Lung (tissue), 17 donors: ENCODE measurements at places on chromosomes 11 and 22.

DNA sequence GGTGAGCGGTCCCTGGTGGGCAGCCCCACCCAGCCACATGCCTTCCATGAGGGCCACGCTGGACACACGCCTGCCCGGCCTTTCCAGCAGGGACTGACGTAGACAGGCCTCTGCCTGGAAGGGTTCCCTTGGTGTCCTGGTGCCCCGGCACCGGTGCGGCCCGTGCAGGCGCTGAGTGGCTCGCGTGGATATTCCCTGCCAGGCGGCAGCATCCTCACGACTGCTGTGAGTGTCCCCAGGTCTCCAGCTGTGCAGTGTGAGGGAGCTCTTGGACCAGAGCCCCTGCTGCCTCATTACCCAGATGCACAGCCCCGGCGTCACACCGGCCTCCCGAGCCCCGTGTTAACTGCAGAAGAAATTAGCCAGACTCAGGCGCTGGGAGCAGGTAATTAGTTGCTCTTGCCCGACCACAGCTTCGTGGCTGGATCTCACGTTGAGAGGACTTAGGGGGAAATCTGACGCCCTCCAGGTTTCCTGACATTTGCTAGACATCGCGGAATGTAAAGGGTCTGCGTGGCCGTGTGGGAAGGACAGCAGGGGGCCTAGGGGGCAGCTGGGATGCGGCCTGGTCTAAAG is 1196.3 kb downstream of the BRD1 start:
- no peak for DNase-seq

GRCh38 chr22:17997456-17997855 is 26.9 kb downstream of the MICAL3 start:
- DNase-seq, result no peak

DNA sequence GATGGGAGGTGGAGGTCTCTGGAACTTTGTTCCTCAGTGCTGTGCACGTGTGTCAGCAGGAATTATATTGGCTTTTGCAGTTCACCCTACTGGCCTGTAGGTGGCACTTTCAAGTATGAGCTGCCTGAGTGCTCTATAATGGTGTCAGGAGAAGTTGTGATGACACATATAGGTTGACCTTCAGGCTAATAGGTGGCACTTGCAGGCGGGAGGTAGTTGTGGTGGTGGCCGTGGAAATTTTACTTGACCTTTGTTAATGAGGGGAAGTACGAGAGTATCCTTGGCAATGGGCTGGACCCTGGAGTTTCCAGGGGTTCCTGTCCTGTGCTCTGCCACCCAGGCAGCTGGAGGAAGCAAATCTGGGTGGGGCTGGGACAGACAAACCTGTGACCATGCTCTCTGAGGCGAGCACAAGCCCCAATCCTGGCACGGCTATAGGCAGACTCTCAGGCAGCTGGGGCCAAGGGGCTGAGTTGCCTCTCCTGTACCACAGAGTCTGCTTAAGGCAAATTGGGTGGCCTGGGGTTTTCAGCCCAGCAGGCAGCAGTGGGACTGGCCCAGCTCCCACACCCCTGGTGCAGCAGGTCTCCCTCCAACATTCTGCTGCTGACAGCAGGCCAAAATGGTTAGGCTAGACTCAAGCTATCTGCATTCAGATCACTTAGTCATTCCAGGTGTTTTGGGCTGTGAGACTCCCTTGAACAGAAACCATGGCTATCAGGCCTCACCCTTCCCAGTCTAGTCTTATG is 147.5 kb upstream of the CTSC start:
- no peak for DNase-seq

DNA sequence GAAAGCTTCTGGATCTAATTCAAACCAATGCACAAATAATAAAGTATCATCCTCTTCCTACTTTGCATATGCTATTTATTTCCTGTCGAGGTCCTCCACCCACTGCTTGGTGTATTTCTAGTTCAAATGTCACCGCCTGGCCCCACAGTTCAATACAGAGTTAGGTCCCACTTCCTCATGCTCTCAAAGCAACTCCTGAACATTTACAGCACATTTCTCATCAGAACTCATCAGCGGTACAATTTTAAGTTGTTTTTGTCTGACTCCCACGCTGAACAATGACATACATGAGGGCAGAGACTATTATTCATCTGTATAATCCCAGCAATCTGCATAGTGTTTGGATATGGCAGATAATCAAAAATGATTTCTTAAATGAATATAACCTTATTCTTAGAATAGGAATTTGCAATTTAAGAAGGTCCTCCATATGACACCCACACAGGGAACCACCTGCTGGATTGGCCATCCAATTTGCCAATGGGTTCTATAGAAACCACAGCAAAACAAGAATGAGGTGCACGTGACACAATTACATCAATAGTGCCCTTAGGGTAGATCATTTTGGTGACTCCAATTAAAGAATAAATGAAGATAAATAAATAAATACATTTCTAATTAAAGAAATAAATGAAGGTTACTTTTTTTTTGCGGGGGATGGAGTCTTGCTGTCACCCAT is 54.2 kb downstream of the SLC25A17 start:
- no peak for DNase-seq

- no peak for DNase-seq
Measured at GRCh38 chr22:47848184-47848920, 1085.9 kb downstream of the TBC1D22A start.

DNA sequence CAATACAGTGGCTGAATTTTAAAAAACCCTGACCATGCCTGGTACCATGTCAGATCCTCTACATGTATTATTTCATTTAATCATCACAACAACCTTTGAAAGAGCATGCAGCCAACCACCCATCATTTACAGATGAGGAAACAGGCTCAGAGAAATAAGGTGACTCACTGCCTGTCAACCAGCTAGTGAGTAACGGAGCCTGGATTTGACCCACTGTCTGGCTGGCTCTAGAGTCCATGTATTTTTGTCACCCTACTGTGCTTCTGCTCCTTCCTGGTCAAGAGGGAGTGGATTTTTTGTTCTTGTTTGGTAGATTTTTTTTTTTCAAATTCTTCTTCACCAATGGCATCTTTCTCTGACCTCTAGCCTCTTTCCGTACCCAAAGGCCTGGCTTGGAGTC is 77.4 kb downstream of the CWC15 start:
- DNase-seq, result no peak

DNA sequence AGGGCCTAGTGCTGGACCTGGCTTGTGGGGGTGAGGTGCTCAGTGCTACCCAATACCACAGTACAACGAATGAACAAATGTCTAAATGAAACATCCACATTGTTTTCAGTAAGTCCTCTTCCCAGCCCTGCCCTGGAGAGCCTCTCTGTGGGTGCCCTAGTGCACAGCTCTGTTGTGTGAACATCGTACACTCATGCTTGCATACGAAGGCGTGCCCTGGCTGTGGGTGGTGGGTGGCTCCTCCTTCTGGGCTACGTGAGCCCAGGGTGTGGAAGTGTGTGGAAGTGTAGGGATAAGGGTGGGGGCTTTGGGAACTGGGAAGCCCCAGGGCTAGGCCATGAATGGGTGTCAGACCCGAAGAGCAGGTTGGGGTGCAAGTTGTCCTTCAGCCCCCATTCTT is 592 bp upstream of the NLRX1 start:
- DNase-seq, result no peak

GRCh38 chr11:114440971-114441763 is 1.9 kb downstream of the REXO2 start:
- no peak for DNase-seq

GRCh38 chr11:2535673-2536439 is 91.0 kb downstream of the KCNQ1 start:
- no peak for DNase-seq

GRCh38 chr11:203945-204586 is 3.1 kb downstream of the BET1L start:
- no peak for DNase-seq

GRCh38 chr11:87295237-87295636 is 257.5 kb downstream of the TMEM135 start:
- DNase-seq, result no peak

GRCh38 chr22:41927813-41928212 is 1.2 kb upstream of the TNFRSF13C start:
- DNase-seq, result no peak

- DNase-seq, result no peak
Measured at GRCh38 chr11:44963136-44963535, 12.5 kb upstream of the TP53I11 start.

GRCh38 chr22:28920757-28921584 is 37.6 kb downstream of the ZNRF3 start:
- DNase-seq, result no peak

DNA sequence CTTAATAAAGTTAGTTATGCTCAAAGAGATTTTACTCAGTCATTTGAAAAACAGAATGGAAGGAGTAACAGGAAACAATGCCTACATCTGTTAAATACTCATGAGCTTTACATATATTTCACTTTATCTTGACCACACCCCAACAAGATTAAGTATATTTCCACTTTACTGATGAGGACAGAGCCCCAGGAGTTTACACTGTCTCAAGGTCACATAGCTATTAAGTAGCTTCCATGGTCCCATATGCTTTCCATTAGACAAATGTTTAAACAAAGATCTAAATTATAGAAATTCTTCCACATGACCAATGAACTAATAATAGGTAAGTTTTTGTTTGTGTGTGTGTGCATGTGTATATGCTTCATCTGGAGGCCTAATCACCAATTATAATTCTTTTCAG is 30.2 kb downstream of the MRTFA start:
- DNase-seq, result no peak

GRCh38 chr11:85541683-85542082 is 85.5 kb downstream of the DLG2 start:
- DNase-seq, result no peak

- DNase-seq, result no peak
Measured at GRCh38 chr11:113248702-113249490, 65.5 kb upstream of the TTC12 start.

DNA sequence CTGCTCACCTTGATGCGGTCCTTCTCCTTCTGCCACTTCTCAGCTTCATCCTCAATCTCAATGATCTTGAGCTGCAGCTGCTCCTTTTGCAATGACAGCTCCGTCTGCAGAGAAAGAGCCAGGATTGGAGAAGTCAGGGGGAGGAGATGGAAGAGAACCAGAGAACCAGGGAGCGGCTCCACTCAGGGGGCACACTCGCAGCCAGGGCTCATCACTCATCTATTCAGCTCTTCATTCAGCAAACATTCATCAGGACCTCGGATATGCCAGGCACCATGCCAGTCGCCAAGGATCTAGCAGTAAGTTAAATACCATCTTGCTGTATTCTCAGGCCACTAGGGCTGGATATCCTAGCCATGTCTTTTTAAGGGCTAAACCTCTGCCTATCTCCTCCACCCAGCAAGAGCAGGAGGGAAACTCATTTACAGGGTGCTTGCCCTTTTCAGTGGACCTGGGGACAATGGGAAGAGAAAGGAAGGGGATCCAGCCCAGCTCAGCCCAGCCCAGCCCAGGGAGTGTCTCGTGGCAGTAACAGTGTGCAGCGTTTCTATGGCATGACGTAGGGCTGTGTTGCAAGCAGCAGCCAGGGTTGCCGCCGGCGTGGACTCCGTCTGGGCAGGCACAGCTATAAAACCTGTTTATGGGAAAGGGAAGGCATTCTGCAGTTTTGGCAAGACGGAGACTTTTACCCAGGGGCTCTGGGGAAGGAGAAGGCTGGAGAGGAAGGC is 9.4 kb downstream of the TRIM29 start:
- no peak for DNase-seq
